Tongue (tissue), 3 donors: ENCODE measurements at places on chromosomes 7 and 10. TPM values are rescaled to one million over a fixed set of nuclear protein-coding genes. Genes with fewer than 3 reads are reported as not detected.

Gene SPDYE6
- total RNA-seq, result not detected

Gene STEAP1B
- total RNA-seq, result 3.0 TPM

Gene LRIT1
- not detected for total RNA-seq

Gene TACR2
- total RNA-seq, result not detected

Gene ANKRD30A
- not detected for total RNA-seq

Gene TRPV5
- 0.21 TPM for total RNA-seq
